CD8-positive, alpha-beta memory T cell (primary cell): ENCODE measurements at places on chromosomes 7 and 10. TPM values are rescaled to one million over a fixed set of nuclear protein-coding genes. Genes with fewer than 3 reads are reported as not detected.

GRCh38 chr7:25122373-25122772 lies 2.7 kb downstream of the CYCS start:
- H3K36me3 ChIP-seq: peaks cover 11% of the 10 kb centered on the region
- no peak for DNase-seq
- H3K4me1 ChIP-seq: peaks cover 13% of the 10 kb centered on the region
- no peaks in the 10 kb centered on the region for H3K27me3 ChIP-seq

DNA sequence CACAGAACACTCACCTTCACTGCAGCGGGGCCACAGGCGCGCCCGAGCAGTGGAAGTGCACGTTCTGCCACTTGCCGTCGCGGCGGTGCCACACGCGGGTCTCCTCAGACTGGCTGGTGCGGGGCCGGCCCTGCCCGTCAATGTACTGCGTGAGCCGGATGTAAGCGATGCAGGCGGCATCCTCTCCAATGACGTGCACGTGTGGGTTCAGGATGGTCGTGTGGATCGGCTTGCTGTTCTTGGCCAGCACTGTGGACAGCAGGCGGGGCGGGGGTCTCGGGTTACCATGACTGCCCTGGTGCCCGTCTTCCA lies 19.2 kb downstream of the YKT6 start:
- no peak for DNase-seq
- H3K4me3 ChIP-seq: no peak overlapping the region
- H3K27ac ChIP-seq: no peak overlapping the region

GRCh38 chr10:104155591-104155990 lies 33.6 kb downstream of the SFR1 start:
- no peaks in the 10 kb centered on the region for H3K27me3 ChIP-seq
- H3K36me3 ChIP-seq: no peaks in the 10 kb centered on the region
- no peaks in the 10 kb centered on the region for H3K4me1 ChIP-seq
- no peak for DNase-seq
- no peak overlapping the region for H3K4me3 ChIP-seq
- H3K27ac ChIP-seq: no peak overlapping the region

DNA sequence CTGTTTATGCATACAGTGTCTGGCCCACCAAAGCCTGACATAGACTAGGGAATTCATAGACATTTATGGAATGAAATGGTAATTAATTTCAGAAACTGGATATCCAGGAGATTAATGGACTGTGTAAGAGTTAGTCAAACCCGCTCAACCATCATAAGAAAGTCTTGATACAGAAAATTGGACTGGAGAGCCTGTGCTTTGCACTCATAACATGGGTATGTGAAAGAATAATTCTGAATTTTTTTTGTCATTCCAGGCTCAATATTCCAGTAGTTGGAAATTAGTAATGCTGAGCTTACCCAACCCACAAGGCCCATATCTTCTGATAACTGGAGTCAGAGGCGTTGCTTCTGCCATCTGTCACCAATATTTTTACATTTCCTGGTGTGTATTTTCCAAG lies 799.7 kb upstream of the IGFBP3 start:
- no peaks in the 10 kb centered on the region for H3K4me1 ChIP-seq
- H3K27ac ChIP-seq: no peak overlapping the region
- no peaks in the 10 kb centered on the region for H3K27me3 ChIP-seq
- H3K4me3 ChIP-seq: no peak overlapping the region

- no peak overlapping the region for H3K4me3 ChIP-seq
- no peaks in the 10 kb centered on the region for H3K4me1 ChIP-seq
- DNase-seq: no peak
- H3K27me3 ChIP-seq: no peaks in the 10 kb centered on the region
- no peak overlapping the region for H3K27ac ChIP-seq
Observed at GRCh38 chr7:47301105-47301477, 280.8 kb downstream of the TNS3 start.

DNA sequence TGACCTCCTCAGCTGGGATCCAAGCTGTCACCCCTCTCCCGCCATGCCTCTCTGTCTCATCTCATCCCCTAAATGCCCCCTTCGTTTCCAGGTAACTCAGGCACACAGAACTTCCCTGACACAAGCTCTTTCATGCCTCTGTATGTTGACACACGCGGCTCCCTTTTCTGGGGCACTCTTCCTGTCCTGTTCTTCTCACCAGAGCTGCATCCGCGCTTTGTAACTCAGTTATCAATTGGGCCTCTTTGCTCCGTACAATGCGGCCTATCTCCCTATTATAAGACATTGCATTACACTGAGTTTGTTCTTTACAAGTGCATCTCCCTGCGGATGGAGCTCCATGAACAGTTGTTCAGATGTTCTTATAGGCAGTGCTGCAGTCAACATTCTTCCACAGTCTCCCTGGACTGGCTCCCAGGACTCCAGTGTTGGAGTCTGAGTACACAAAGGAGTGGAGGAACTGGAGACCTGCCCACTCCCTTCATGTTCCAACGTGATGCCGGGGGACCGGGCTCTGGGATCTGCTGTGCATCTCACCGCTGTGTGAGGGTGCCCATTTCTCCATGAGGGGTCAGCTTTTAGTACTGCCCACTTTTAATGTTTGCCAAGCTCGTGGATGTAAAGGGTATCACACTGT lies 56.9 kb upstream of the TNS3 start:
- no peak overlapping the region for H3K4me3 ChIP-seq
- no peaks in the 10 kb centered on the region for H3K4me1 ChIP-seq
- no peaks in the 10 kb centered on the region for H3K36me3 ChIP-seq
- H3K27ac ChIP-seq: no peak overlapping the region
- DNase-seq: no peak

DNA sequence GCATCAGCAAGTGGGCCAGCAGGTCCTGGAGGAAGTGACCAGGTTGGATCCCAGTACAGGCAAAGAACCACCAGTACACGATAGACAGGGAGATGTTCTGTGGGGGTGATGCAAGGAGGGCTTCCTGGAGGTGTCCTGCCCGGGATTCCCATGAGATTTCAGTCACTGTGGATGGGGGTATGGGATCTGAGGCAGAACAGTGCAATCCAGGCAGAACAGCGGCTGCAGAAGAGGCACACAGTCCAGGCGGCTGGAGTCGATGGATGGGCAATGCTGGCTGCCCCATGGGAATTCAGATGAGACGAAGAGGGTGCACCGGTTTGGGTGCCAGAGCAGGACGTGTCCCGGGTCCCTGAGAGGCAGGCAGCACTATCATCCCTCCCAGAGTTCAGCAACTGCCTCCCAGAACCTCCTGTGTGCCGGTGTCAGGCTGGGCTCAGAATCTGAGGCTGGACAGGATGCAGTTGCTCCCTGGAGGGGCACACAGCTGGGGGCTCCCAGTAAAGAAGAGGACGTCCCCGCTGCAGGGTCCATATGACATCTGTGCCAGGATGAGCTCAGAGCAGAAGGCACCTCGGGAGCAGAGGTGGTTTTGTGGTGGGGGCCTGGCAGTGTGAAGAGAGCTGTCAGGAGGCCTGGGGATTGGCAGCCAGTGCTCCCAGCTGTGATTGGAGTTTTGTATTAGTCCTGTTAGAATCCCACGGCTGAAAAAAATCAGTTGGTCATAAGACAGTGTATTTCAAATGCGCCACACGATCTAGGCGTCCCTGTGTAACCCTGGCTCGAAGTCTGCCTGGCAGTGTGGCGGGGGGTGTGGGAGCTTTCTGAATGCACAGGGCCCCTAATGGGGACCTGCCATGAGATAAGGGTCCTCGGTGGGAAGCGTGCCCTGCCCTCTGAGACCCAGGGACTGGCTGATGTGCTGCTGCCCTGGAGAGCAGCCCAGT lies 3.2 kb downstream of the KNDC1 start:
- H3K4me1 ChIP-seq: no peaks in the 10 kb centered on the region
- H3K36me3 ChIP-seq: no peaks in the 10 kb centered on the region
- no peak for DNase-seq
- H3K27me3 ChIP-seq: peaks cover 10% of the 10 kb centered on the region

FAM25G gene
- not detected for total RNA-seq

CNNM1 gene
- 0.16 TPM for total RNA-seq

ASZ1 gene
- not detected for total RNA-seq

TMEM140 gene
- total RNA-seq: 7.0 TPM

CRYGN gene
- not detected for total RNA-seq

TMEM176B gene
- 0.27 TPM for total RNA-seq

UBE2D1 gene
- total RNA-seq: 16.5 TPM
